CD4-positive, alpha-beta T cell treated with Interleukin-4 for 1 hour (primary cell): ENCODE measurements at places on chromosomes 5 and 9.

GRCh38 chr9:113738893-113739604 lies 137.1 kb upstream of the ZNF618 start:
- no peak for DNase-seq

DNA sequence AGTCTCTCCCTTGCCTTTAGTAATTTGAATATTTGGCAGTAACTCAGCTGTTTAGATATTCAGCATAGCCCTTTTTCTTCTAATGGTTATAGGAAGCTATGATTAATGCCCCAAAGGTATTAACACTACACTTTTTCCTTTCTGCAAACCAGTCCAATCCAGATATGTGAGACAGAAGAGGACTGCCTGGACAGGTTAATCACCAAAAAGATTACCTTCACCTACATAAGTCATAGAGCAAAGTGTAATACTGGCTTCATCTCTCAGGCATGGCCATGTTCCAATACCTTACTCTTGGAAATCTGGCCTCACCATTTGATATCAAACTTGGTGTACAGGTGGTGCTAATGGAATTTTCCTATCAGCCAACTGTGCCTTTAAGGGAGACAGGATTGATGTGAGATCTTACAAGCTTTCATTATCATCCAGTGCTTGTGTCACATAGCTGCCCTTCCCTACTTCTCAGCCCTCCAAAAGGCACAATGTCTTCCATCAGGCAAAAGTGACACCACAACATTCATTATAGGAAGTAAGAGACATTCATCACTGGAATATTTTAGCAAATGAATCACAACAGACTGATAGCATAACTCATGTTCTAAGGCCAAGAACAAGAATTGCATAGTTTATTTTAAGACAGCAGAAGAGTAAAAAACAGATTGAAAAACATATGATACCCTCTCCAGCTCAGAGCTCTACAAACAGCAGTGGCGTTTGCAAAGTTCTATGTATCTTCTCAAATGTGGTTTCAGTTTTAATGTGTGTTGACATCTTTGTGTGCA lies 91.2 kb upstream of the PAM start:
- no peak for DNase-seq

- DNase-seq, result no peak
Measured at GRCh38 chr9:78295731-78296130, 1.2 kb upstream of the PSAT1 start.

GRCh38 chr9:14326264-14326826 lies 12.4 kb upstream of the NFIB start:
- DNase-seq, result no peak

DNA sequence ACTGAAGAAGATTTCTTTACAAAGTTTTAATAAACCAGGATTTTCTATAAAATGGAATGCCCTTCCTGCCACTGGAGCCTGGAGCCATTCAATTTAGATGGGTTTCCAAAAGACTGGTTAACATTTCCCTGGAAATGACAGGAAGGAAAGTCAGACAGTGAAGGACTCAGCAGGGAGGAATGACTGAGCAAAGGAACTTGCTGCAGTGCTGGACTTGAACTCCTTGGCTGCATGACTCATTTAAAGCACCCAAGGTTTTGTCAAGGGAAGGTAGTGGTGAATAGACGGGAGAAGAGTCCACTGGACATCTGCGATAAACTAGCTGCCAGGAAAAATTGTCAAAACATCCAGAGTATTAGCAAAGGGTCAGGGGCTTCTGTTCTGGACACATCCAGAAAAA lies 163.8 kb upstream of the SLC28A3 start:
- no peak for DNase-seq
